ENCODE measurements at places on chromosomes 4 and X.

DNA sequence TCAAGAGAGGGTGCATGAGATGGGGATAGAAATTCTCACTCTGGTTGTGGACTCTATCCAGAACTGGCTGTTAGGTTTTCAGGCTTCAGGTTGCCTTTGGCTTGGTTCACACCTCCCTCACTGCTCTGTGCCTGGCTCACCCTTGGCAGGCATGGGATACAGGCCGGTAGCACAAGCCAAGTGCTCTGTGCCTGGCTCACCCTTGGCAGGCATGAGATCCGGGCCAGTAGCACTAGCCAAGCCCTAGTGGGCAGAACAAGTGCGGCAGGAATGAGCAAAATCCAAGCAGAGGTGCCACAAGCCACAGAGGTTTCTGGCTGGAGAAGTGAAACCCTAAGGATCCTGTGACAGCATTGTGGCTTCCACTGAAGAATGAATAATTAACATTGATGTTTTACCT lies 1642.3 kb downstream of the C4orf33 start:
- no peak for DNase-seq

GRCh38 chr4:2574863-2575262 lies 38.4 kb downstream of the FAM193A start:
- DNase-seq, result no peak

DNA sequence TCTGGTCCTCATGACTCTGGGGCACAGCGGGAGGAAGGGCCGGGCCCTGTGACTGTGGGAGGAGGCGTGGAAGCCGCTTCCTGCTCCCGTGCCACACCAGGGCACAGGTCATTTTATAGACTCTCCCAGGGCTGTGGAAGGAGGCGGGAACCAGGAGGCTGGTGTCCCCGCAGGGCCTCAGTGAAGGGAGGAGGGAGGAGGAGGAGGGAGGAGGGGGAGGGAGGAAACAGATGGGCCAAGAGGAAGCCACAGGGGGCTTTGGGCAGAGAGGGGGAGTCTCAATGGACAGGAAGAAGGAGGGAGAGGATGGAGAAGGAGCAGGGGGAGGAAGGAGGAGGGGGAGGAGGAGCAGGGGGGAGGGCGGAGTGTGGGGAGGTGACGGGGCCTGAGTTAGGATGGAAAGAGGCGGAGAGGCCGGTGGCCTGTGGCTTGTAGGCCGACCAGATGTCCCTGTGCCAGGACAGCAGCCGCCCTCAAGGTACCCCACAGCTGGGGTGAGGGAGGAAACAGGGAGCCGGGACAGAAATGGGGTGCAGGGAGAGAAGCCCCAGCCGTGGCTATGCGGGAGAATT lies 6.2 kb upstream of the PLCXD1 start:
- DNase-seq, result peak; percentile 24

- no peak for DNase-seq
Measured at GRCh38 chr4:169660929-169661328, 40.6 kb downstream of the CLCN3 start.

GRCh38 chrX:153245288-153245731 lies 66.2 kb downstream of the MAGEA1 start:
- no peak for DNase-seq

- DNase-seq, result no peak
Measured at GRCh38 chrX:84240848-84241565, 53.0 kb upstream of the RPS6KA6 start.

DNA sequence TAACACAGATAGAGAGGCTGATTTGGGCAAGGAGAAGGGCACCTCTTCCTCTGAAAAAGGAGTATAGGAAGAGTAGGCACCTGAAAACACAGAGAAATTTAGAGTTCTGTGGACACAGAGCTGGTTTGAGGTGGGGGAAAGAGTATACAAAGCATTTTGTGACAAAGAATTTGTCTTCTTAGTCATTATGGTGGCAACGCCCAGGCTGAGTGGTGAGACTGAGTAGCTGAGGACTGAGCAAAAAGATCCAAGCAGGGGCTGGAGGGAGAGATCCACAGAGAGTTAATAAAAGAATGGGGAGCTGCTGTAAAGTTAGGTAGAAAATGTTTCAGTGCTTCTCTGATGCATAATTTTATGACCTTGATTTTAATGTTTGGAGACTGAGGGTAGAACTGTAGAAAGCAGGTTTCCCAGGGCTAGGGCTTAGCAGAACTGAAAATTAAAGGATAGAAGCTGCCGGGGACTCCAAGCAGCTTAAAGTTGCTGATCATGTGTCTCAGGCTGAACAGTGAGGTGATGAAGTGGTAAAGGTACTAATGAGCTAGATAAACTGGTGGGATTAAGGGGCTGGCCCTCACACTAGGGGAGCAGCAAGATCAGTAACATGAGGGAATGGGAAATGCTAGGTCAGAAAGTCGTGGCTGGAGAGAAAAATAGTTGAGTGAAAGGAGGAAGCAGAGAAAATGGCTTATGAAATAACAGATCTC lies 118.9 kb downstream of the CEP44 start:
- DNase-seq, result no peak

DNA sequence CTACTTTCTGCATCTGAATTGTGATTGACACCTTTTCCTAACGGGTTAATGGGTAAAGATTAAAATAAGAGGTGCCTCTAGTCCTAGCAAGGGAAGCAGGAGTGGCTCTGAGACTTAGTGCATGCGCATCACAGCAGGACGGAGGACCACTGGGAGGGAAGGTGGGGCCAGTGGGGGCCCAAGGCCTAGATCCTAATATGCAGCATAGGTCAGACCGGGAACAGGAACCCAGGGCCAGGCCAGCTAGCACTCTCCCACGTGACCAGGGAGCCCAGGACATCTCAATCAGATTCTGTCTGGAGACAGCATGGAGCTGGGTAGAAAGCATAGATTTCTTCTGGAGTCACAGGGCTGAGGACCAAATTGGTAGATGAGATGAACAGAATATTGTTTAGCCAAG lies 55.7 kb downstream of the RASL11B start:
- DNase-seq, result no peak

DNA sequence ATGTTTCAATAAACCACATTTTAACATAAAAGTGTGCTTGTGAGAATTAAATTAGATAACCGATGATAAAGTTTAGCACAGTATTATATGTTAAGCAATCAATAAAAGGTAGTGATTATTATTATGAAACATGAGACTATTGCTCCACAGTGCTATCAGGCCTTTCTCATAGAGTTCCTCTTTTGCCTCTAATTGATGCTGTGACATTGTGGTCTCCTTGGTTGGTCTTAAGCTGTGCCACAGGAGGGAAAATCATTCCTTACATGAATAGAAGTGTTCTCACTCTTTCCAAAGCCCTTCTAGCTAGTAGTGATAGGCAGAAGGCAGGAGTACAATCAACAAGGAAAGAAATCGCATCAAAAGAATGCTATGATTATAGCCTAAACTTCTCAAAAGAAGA lies 9.2 kb upstream of the PDHA2 start:
- DNase-seq, result no peak

GRCh38 chr4:31793907-31794306 lies 1073.7 kb downstream of the PCDH7 start:
- DNase-seq, result no peak

DNA sequence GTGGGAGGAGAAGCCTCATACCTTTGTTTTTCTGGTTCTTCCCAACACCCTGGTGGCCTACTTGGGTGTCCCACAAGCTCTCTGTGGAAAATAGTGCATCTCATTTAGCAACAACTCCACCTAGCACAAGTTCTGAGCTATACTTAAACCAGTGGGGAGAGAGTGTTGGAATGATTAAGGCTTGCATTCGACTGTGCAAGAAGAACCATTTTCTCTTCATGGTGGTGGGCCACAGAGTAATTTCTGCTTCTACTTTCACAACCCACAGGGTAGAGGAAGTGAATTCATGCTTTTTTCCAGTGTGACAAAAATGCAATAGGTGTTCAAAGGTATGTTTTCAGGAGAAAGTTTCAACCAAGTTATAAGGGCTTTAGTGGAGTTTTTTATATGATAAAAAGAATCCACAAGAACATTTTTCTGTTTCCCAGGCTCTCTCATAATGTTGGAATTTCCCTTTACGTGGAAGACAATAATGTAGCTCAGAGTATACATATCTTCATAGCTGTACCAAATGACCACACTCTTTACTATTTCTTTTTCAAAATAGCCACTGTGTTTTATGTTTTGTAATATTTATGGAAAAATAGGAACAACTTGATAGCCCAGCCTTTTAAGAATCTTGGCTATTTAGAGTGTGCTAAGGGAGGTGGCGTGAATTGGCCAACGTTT lies 80.3 kb upstream of the HHIP start:
- DNase-seq, result no peak

GRCh38 chr4:154564311-154564710 lies 1.5 kb downstream of the FGB start:
- no peak for DNase-seq

- no peak for DNase-seq
Measured at GRCh38 chr4:142844782-142845181, 1.3 kb downstream of the INPP4B start.

DNA sequence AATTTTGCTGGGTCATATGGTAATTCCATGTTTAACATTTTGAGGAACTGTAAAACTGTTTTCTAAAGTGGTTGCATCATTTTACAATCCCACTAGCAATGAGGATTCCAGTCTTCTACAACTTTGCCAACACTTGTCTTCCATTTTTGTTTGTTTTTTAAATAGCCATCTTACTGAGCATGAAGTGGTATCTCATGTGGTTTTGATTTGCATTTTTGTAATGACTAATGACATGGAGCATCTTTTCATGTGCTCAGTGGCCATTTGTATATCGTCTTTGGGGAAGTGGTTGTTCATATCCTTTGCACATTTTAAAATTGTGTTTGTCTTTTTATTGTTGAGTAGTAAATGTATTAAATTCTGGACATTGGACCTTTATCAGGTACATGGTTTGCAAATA lies 94.7 kb downstream of the TMEM131L start:
- no peak for DNase-seq

DNA sequence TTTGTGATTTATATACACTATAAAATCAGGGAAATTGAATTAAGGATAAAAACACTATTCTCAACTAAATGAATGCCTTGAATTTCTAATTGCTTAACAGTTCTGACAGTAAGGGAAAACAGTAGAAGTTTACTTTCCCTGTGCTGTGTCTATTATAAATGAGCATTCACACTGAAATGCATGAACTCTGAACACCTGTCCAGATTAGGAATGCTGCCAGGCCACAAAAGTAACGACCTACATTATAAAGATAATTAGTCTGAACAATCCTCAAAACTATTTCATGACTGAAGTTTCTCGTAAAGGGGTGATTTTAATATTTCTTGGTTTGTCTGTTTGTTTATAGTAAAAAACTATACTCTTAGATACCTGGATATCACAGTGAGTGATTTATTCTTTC lies 2.0 kb downstream of the NDST3 start:
- no peak for DNase-seq

GRCh38 chrX:97268182-97268680 lies 384.5 kb downstream of the RPA4 start:
- no peak for DNase-seq

DNA sequence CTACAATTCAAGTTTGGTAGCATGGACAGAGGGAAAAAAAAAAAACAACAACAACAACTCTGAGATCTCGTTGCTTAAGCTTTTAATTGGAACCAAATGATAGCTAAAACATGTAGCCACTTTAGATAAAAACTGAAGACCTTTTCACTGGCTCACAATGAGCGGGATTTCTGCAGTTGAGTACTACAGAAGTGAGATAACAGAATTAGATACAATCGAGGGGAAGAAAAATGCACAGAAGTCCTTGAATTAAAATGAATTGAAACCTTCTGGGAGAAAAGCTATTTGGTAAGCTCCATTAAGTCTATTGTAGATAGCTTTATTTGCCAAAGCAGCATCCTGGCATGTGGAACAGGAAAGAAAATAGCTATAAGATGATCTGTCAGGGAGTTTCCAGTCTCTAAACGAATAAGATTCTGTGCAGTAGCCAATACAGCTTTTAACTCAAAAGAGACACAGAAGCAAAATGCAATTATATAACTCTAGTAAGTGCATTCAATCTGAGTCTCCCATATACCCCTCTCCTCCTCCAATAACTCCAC lies 248.5 kb downstream of the ENOX2 start:
- no peak for DNase-seq

GRCh38 chr4:52076731-52077130 lies 25.6 kb downstream of the SPATA18 start:
- no peak for DNase-seq

GRCh38 chrX:143634309-143634662 lies 1.6 kb downstream of the SLITRK4 start:
- DNase-seq, result no peak

DNA sequence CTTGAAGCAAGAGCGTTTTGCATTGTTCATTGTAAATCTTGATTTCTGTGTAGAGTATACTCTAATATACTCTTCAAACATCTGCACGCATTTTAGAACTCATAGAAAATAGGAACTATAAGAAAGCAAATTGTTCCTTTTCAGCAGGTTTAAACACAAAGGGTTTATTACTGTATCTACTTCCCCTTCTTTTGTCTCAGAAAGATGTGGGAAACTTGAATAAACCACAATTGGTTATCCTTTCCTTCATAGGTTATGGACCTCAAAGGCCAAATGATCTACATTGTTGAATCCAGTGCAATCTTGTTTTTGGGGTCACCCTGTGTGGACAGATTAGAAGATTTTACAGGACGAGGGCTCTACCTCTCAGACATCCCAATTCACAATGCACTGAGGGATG lies 46.0 kb upstream of the GUCY1B1 start:
- no peak for DNase-seq

GRCh38 chrX:2631743-2632532 lies 59.2 kb upstream of the CD99 start:
- DNase-seq, result no peak

GRCh38 chr4:54322818-54323417 lies 93.8 kb downstream of the PDGFRA start:
- DNase-seq, result peak; percentile 26

GRCh38 chr4:80026100-80026499 lies 46.9 kb downstream of the ANTXR2 start:
- DNase-seq, result no peak

- DNase-seq, result no peak
Measured at GRCh38 chr4:88818631-88819470, 121.2 kb upstream of the NAP1L5 start.

GRCh38 chrX:105874790-105875189 lies 52.5 kb downstream of the NRK start:
- no peak for DNase-seq

GRCh38 chrX:140764401-140764919 lies 54.9 kb downstream of the LINC00632 start:
- DNase-seq, result no peak

Data from smooth muscle cell of the brain vasculature (primary cell).